ENCODE measurements at places on chromosomes 1 and 21. TPM values are rescaled to one million over a fixed set of nuclear protein-coding genes. Genes with fewer than 3 reads are reported as not detected.

GRCh38 chr1:68167211-68167610 is 65.1 kb downstream of the WLS start:
- no peaks in the 10 kb centered on the region for H3K36me3 ChIP-seq
- no peak overlapping the region for H3K27ac ChIP-seq
- H3K27me3 ChIP-seq, result no peaks in the 10 kb centered on the region

DNA sequence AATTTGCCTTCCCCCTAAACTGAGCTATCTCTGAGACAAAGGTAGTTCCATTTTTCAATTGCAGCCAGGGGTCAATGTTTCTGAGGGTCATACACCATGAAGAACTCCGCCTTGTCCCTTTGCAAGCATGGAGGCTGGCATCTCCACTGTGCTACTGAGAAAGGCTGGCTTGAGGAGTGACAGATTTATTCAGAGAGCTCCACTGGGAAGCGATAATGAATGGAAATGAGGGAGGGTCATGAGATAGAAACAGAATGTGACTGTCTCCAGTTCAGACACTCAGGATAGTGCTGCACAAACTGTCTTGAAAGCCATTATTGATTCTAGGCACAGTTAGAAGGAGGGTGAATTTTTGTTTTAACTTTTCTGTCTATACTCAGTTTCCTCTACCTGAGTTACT is 197.5 kb downstream of the ZNF326 start:
- no peak overlapping the region for H3K4me3 ChIP-seq
- no peaks in the 10 kb centered on the region for H3K27me3 ChIP-seq
- no peak for DNase-seq
- H3K4me1 ChIP-seq, result no peaks in the 10 kb centered on the region
- no peak overlapping the region for H3K27ac ChIP-seq

DNA sequence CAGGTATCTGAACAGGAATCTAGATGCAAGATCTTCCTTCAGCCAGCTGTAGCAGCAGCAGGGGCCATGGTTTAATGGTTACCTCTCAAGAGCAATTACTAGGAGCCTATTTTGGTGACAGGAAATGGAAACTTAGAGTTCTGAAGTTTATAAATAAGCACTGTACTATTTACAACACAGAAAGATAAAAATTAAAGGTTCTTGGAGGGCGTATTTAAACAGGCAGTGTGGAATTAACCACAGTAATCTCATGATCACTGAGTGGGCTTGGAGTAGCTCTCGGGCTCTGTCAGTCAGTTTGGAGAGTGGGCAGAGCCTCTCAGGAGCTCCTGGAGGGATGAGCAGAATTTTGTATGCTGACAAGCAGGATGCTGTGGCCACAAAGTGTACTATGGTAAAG is 10.2 kb upstream of the FCRL5 start:
- no peaks in the 10 kb centered on the region for H3K36me3 ChIP-seq
- no peak overlapping the region for H3K4me3 ChIP-seq
- H3K27ac ChIP-seq, result no peak overlapping the region
- H3K27me3 ChIP-seq, result no peaks in the 10 kb centered on the region

Gene MXRA8
- 58.6 TPM for total RNA-seq

- H3K27ac ChIP-seq, result no peak overlapping the region
- no peaks in the 10 kb centered on the region for H3K27me3 ChIP-seq
- no peaks in the 10 kb centered on the region for H3K36me3 ChIP-seq
- no peak overlapping the region for H3K4me3 ChIP-seq
- no peak for DNase-seq
These were observed 744.1 kb upstream of the CHRM3 start for GRCh38 chr1:238642231-238642630.

DNA sequence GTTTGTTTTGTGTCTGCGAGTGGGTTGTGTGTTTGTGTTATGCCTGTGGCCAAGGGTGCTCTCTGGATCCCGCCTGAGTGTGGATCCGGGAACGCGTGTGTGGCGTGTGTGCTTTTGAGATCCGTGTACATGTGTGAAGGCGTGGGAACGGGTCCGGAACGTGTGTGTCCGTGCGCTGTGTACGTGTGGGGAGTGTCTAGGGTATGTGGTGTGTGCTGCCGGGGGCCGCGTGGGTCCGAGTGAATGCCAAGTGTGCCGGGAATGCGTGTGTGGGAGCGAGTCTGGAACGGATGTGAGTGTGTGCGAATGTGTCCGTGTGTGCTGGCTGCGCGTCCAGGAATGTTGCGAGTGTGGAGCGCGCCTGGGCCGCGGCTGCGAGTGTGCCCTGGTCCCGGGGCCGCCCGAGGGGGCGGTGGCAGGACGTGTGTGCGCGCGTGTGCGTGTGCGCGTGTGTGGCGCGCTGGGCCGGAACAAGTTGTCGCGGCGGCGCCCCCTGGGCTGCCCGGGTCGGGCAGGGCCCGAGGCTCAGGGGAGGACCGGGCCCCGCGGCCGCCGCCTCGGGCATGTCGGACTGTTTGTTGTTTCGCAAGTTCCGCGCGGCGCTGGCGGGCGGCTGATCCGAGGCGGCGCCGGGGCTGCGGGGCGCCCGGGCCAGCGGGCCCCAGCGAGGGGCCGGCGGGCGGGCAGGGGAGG is 953 bp downstream of the PTPRU start:
- no peaks in the 10 kb centered on the region for H3K36me3 ChIP-seq
- H3K4me3 ChIP-seq, result peak overlapping the region; percentile 56
- DNase-seq, result peak; percentile 65
- peak overlapping the region; percentile 49 for H3K27ac ChIP-seq

Gene MPL
- total RNA-seq, result 0.39 TPM

Gene CYB5RL
- 2.0 TPM for total RNA-seq

Gene CHODL
- 1.2 TPM for total RNA-seq

- no peak overlapping the region for H3K4me3 ChIP-seq
- H3K27me3 ChIP-seq, result no peaks in the 10 kb centered on the region
- no peaks in the 10 kb centered on the region for H3K4me1 ChIP-seq
These were observed 73.6 kb downstream of the CYYR1 start for GRCh38 chr21:26499495-26499894.

GRCh38 chr1:34929853-34930701 is 627 bp upstream of the DLGAP3 start:
- H3K4me1 ChIP-seq, result peaks cover 17% of the 10 kb centered on the region
- no peaks in the 10 kb centered on the region for H3K36me3 ChIP-seq

Gene C1orf94
- not detected for total RNA-seq

DNA sequence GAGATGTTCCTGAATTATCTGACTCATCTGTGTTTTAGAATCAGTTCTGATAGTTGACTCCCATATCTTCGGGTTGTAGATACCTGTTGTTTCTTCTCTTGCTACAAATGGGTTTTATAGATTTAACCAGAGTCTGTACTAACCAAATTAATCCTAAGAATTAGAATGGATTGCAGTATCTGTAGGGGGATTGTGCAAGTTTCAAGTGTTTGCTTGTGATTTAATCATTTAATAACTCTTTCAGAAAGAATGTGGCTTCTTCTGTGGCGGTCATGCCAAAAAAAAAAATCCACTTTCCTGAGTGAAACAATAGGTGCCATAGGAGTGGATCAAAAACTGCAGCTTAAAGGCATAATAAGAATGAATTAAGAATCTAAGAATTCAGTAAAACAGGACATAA is 9.4 kb downstream of the IPO9 start:
- no peaks in the 10 kb centered on the region for H3K36me3 ChIP-seq
- no peak for DNase-seq
- H3K27me3 ChIP-seq, result no peaks in the 10 kb centered on the region

- DNase-seq, result no peak
- H3K4me3 ChIP-seq, result no peak overlapping the region
These were observed 27.9 kb upstream of the EFHD2 start for GRCh38 chr1:15381805-15382204.
